ENCODE measurements at places on chromosomes 11 and 22.

DNA sequence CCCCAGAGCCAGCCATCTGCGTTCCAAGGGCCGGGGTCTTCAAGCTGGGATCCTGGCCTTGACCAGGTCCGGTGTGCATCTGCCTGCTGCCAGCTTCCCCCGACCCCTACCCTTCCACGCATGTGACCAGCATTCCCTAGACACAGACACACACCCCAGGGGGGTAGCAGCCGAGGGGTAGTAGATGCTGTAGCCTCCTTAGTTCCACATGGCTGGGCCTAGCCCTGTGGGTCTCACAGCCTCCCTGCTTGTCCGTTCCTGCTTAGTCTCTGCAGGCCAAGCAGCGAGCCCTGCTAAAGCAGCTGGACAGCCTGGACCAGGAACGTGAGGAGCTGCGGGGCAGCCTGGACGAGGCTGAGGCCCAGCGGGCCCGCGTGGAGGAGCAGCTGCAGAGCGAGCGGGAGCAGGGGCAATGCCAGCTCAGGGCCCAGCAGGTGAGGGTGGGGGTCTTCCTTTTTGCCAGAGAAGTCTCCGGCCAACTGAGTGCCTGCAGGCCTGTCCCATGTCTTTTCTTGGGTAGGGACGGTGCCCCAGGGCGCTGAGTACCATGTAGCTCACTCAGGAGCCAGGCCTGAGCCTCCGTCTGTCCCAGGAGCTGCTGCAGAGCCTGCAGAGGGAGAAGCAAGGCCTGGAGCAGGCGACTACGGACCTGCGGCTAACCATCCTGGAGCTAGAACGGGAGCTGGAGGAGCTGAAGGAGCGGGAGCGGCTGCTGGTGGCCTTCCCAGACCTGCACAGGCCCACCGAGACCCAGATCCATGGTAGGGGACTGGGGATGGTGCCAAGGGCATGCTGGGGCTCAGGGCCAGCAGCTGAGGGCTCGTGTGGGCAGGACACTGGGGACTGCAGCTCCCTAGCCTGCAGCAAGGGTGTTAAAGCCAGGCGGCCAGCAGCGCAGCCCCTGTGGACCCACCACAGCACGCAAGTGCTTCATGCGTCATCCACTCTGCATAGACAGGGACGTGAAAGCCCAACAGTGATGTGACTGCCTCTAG lies 13.6 kb downstream of the RNF215 start:
- DNase-seq = no peak

DNA sequence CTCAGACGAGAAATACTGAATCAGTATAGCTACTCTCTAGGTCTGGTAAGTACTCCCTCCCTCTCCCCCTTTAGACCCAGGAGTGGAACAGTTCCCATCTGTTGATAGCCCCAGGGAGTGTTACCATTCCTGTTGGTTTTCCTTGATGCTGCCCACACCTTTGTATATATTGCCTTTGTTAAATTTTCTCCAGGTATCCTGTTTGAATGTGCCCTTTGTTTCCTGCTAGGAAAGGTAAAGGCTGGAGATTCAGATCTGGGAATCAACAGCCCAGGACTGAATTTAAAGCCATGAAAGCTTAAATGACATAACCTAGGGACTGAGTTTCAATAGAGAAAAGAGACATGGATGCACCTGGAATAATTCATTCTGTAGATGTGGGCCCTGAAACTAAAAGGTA lies 68.3 kb downstream of the CCDC83 start:
- no peak for DNase-seq

GRCh38 chr11:68302670-68303069 lies 9.7 kb upstream of the LRP5 start:
- no peak for DNase-seq

- no peak for DNase-seq
These were observed 49.3 kb downstream of the WNT11 start for GRCh38 chr11:76156971-76157427.

DNA sequence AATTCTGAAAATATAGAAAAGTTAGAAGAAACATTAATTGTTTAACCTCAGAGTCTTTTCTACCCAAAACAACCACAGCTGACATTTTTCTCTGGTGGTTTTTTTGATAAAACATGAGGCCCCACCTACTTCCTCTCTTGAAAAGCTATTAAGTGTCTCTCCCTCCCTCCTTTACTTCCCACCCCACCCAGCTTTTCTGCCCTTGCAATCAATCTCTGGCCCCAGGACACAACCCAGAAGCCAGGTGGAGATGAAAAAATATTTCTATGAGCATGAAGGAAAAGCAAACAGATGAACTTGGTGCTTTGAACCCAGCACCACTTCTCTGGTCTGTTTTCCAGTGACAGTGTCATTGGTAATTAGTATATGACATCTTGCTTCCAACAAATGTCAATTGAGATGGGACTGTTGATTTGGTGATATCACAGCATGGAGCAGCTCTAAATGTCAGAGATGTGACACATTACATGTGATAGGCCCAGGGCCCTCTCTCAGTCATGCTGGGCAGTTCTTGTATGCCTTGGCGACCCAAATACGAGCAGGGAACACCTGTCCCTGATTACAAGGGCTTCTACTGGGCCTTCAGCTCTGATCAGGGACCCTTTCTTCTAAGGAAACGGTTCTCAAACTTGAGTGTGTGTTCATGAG lies 23.9 kb upstream of the TMPRSS13 start:
- DNase-seq = no peak

- peak; percentile 16 for DNase-seq
These were observed 76.4 kb upstream of the SHISAL1 start for GRCh38 chr22:44389181-44389580.

GRCh38 chr11:68508425-68508824 lies 47.9 kb downstream of the PPP6R3 start:
- DNase-seq = no peak

- no peak for DNase-seq
These were observed 76.7 kb upstream of the BLID start for GRCh38 chr11:122192634-122193255.

DNA sequence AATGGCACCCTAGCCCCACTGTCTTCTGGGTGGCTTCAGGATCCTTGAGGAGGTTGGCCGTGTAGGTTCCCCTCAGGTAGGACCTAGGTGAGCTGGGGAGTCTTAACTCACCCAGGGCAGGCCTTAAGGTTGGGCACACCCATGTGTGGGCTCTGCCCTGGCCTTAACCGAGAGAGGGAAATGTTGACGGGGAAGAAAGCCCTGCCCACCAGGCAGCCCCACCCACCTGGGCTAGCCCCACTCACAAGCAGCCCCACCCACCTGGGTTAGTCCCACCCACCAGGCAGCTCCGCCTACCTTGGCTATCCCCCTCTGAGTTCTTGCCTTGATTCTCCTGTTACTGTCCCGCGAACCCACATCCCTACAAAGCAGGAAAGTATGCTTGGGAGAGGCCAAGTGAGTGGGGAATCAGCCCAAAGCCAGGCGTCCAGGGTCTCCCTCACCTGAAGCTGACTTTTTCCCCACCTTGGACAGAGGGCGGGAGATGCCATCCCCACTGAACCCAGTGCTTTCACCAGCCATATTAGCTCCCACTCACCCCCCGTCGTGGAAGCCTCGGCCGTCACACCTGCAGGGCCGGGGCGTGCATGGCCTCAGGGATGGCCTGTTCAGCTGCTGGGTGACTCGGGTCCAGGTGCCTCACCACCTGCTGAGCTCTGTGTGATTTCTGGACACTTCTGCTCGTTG lies at the start of gene MYEOV:
Gene MYEOV, plus strand, starts transcription at position 337 of the 687 bp plus-strand sequence. CDS start 1,200 bp downstream, outside the sequence.
- no peak for DNase-seq

- DNase-seq = no peak
These were observed 75.4 kb upstream of the SYT13 start for GRCh38 chr11:45361551-45361950.

- DNase-seq = no peak
These were observed 43.0 kb upstream of the KLHL35 start for GRCh38 chr11:75475767-75476650.

DNA sequence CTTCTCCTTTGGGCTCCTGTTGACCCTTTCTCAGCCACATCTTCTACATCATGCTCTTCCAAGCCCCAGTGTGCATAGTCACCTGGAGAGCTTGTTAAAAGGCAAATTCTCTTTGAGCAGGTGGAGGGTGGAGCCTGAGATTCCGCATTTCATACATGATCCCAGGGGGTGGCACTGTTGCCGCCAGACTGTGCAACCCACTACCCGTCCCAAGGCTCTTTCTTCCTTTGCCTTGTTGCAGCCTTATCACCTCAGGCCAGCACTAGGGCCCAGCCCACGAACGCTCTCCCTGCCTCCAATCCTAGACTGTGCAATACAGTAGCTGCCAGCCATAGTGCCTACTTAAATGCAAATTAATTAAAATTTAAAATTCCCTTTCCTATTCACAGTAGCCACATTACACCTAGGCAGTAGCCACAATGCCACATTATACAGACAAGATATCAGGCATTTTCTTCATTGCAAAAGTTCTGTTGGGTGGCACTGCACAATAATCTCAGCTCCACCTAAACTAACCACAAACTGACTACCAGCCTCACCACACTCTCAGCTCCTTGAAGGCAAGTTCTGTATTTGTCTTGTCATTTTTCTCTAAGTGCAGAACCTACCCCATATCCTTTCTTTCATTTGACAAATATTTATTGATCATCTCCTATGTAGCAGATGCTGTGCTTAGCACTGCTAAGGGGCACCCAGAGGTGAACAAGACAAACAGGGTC lies 4.6 kb upstream of the KCNJ5 start:
- DNase-seq = no peak

GRCh38 chr11:73872749-73873357 lies 3.8 kb downstream of the COA4 start:
- DNase-seq = no peak

- no peak for DNase-seq
These were observed 143.0 kb upstream of the ARHGAP20 start for GRCh38 chr11:110855191-110855590.

DNA sequence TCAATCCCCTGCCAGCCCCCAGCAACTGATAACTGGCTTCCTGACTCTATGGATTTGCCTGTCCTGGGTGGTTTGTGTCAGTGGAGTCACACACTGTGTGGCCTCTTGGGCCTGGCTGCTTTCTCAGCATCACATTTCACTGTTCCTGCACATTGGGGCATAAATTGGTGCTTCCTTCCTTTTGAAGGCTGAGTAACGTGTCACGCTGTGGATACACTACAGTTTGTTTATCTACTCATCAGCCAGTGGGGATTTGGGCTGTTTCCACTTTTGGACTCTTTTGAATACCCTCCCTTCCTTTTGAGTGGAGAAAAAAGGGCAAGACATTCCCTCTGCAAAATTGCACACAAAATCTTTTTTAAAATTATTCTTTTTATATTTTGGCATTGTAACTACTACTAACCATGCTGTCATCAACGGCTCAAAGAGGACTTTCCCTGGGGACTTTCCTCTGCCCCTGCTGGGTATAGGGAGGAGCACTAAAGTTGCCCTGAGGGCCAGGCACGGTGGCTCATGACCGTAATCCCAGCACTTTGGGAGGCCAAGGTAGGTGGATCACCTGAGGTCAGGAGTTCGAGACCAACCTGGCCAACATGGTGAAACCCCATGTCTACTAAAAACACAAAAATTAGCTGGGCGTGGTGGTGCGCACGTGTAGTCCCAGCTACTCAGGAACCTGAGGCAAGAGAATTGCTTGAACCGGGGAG lies 7.8 kb upstream of the CELSR1 start:
- no peak for DNase-seq

DNA sequence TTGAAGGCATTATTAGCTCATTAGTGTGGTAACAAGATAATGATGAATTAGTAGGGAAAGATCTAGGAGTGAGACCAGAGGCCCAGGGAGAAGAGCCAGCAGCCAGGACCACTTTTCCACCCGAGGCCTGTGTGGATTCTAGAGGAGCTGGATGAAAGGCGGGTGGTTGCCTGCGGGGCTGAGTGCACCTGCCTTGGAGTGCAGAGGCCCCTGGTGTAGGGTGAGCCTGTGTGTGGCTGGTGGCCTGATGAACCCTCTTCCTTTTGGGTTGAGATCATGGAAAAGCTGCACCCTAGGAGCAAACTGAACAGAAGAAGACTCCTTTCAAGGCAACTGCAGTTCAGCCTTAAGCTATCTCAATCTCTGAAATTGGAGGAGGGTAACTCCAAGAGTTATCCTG lies 5.9 kb upstream of the TP53AIP1 start:
- DNase-seq = no peak

DNA sequence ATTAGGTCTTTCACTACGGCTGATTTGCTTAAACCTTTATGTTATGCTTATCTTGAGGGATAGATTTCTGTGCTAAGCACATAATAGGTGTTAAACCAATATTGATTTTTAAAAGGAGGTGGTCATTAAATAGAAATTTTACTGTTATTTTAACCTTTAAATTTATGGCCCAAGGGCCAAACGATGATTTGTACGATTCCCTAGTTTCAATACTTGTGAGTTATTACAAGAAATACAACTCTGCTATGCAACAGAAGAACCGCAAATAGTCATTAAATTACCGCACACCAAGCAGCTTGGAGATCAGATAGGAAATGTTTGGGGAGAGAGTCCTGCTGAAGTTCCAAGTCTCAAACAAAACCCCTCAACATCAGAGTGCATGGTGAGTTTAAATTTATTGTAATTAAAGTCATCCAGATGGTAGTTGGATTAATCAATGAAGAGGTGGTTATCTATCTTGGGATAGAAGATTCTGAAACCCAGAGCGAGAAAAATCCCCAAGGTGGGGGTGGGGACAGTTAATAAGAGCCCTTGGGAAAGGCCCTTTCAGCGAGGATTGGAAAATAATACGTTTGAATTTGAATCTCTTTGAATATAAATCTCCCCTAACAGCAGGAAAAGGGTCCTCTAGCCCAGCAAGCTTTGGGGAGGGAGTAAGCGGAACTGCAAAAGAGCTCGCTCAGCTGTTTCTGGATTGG lies 805 bp upstream of the QSER1 start:
- DNase-seq = no peak
